ENCODE measurements at places on chromosomes 5 and 9. TPM values are rescaled to one million over a fixed set of nuclear protein-coding genes. Genes with fewer than 3 reads are reported as not detected.
A peak's percentile ranks its signal among the peaks of the same experiment; 100 is the strongest.

The MROH2B gene
- total RNA-seq, result not detected

The TMC1 gene
- 2.9 TPM for total RNA-seq

The TEX48 gene
- not detected for total RNA-seq

The SHC3 gene
- total RNA-seq, result 6.9 TPM

The FAM221B gene
- not detected for total RNA-seq

The PRLR gene
- total RNA-seq, result 3.2 TPM

The RNF180 gene
- 44.5 TPM for total RNA-seq

The C5orf52 gene
- total RNA-seq, result not detected

The SPINK13 gene
- total RNA-seq, result not detected

GRCh38 chr5:8306288-8306896 is 437.4 kb downstream of the MTRR start:
- H3K27me3 ChIP-seq, result no peaks in the 10 kb centered on the region
- H3K4me3 ChIP-seq, result no peak overlapping the region
- no peak for DNase-seq
- no peak overlapping the region for H3K27ac ChIP-seq
- H3K36me3 ChIP-seq, result no peaks in the 10 kb centered on the region

- no peak for DNase-seq
- H3K36me3 ChIP-seq, result no peaks in the 10 kb centered on the region
- no peak overlapping the region for H3K27ac ChIP-seq
- H3K4me1 ChIP-seq, result no peaks in the 10 kb centered on the region
- H3K27me3 ChIP-seq, result no peaks in the 10 kb centered on the region
- no peak overlapping the region for H3K4me3 ChIP-seq
Observed at GRCh38 chr5:175410926-175411325, 33.1 kb downstream of the DRD1 start.

- H3K36me3 ChIP-seq, result peaks cover 3% of the 10 kb centered on the region
- DNase-seq, result no peak
- no peak overlapping the region for H3K27ac ChIP-seq
- H3K4me1 ChIP-seq, result no peaks in the 10 kb centered on the region
Observed at GRCh38 chr5:41738710-41739354, 131.4 kb downstream of the OXCT1 start.

- no peak overlapping the region for H3K27ac ChIP-seq
- no peak overlapping the region for H3K4me3 ChIP-seq
- DNase-seq, result no peak
- H3K4me1 ChIP-seq, result no peaks in the 10 kb centered on the region
Observed at GRCh38 chr5:38263983-38264382, 5.6 kb downstream of the EGFLAM start.

DNA sequence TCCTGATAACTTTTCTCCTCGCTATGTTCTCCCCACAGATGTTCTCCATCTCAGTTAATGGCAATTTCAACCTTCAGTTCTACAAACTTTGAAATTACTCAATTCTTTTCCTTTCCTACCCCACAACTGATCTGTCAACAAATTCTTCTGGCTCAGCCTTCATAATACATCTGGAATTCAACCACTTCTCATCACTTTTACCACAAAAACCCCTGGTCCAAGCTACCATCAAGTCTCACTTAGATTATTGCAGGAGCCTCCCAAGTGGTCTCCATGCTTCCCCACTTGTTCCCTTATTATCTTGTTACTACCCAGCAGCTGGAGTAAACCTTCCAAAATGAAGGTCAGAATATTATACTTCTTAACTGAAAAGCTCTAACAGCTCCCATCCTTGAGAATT is 110.1 kb downstream of the FBN2 start:
- H3K4me3 ChIP-seq, result no peak overlapping the region
- H3K36me3 ChIP-seq, result no peaks in the 10 kb centered on the region
- no peak for DNase-seq
- no peaks in the 10 kb centered on the region for H3K4me1 ChIP-seq
- H3K27ac ChIP-seq, result no peak overlapping the region

DNA sequence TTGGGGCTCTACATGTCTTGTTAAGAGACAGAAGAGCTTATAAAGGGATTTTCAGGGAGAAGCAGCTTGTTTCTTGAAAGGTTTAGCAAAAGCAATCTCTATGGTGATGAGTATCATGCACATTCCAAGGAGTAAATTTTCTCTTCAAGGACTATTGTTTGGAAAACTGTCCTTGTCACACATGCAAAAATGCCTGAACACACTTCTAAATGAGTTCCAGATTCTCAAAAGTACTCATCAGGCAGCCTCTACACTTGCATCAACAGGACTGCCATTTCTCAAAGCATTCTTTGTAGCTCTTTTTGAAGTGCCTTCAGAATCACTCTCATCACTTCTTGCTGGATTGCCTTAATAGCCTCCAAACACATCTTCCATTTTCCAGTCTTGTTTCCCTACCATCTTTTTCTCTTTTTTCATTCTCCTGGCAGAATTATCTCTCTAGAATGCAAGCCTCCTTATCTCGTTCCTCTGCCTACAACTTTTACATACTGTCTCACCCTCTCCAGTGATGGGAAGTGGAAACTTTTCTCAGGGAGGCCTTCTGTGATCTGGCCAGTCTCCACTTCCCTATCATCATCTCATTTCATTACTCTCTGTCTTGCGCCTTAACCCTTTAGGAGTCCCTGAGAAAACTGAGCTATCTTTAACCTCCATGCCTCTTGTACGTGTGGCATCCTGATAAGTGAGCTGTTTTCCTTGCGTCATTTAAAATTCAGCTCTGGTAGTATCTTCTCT is 631.5 kb upstream of the TLE4 start:
- no peaks in the 10 kb centered on the region for H3K4me1 ChIP-seq
- no peaks in the 10 kb centered on the region for H3K36me3 ChIP-seq
- no peak overlapping the region for H3K4me3 ChIP-seq
- no peak overlapping the region for H3K27ac ChIP-seq

GRCh38 chr5:111829701-111830100 is 72.7 kb upstream of the NREP start:
- no peak overlapping the region for H3K4me3 ChIP-seq
- H3K27me3 ChIP-seq, result no peaks in the 10 kb centered on the region
- no peaks in the 10 kb centered on the region for H3K4me1 ChIP-seq

GRCh38 chr9:9615086-9615485 is 997.7 kb downstream of the PTPRD start:
- no peak overlapping the region for H3K27ac ChIP-seq
- no peaks in the 10 kb centered on the region for H3K4me1 ChIP-seq
- H3K36me3 ChIP-seq, result no peaks in the 10 kb centered on the region
- H3K27me3 ChIP-seq, result no peaks in the 10 kb centered on the region
- no peak overlapping the region for H3K4me3 ChIP-seq

DNA sequence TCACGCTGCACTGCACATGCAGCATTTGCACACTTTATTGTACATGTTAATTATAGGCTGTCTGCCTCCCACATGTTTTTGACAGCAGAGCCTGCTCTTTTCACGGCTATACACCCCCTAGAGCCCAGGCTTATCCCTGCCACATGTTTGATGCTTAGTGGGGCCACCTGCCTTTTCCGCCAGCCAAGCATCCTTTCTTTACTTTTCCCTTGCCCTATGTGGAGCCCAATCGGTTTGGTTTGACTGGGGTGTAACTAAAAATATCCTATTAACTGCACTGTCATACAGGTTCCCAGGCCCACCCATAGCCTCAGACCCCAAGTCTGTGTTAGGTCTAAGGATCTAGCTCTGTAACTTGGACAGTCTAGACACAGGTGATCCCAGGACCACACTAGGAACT is 18.9 kb upstream of the S1PR3 start:
- H3K4me3 ChIP-seq, result no peak overlapping the region
- no peak for DNase-seq
- no peak overlapping the region for H3K27ac ChIP-seq
- H3K27me3 ChIP-seq, result no peaks in the 10 kb centered on the region
- no peaks in the 10 kb centered on the region for H3K36me3 ChIP-seq

- H3K27ac ChIP-seq, result no peak overlapping the region
- no peak overlapping the region for H3K4me3 ChIP-seq
- no peaks in the 10 kb centered on the region for H3K4me1 ChIP-seq
- H3K36me3 ChIP-seq, result no peaks in the 10 kb centered on the region
- H3K27me3 ChIP-seq, result no peaks in the 10 kb centered on the region
Observed at GRCh38 chr9:34717996-34718614, 8.2 kb upstream of the CCL21 start.

GRCh38 chr9:135415586-135415985 is 64.0 kb upstream of the PPP1R26 start:
- no peaks in the 10 kb centered on the region for H3K36me3 ChIP-seq
- H3K27me3 ChIP-seq, result no peaks in the 10 kb centered on the region
- H3K4me3 ChIP-seq, result no peak overlapping the region

GRCh38 chr9:81088341-81088740 is 601.0 kb downstream of the TLE1 start:
- no peak overlapping the region for H3K27ac ChIP-seq
- H3K36me3 ChIP-seq, result no peaks in the 10 kb centered on the region
- H3K4me3 ChIP-seq, result no peak overlapping the region
- no peak for DNase-seq
- H3K27me3 ChIP-seq, result no peaks in the 10 kb centered on the region

GRCh38 chr9:120490888-120491595 is 88.9 kb downstream of the CDK5RAP2 start:
- H3K27me3 ChIP-seq, result no peaks in the 10 kb centered on the region
- H3K4me1 ChIP-seq, result no peaks in the 10 kb centered on the region
- H3K36me3 ChIP-seq, result peaks cover 2% of the 10 kb centered on the region

DNA sequence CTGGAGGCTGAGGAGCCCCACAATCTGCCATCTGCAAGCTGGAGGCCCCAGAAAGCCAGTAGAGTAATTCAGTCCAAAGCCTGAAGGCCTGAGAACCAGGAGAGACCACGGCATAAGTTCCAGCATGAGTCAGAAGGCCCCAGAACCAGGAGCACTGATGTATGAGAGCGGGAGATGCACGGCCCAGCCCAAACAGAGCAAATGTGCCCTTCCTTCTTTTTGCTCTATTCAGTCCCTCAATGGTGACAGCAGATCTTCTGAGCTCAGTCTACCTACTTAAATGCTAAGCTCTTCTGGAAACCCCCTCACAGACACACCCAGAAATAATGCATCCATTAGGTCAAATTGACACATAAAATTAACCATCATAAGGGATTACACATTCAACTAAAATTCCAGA is 277.6 kb downstream of the ATPSCKMT start:
- H3K36me3 ChIP-seq, result no peaks in the 10 kb centered on the region
- H3K27ac ChIP-seq, result no peak overlapping the region
- DNase-seq, result no peak
- no peaks in the 10 kb centered on the region for H3K27me3 ChIP-seq
- no peak overlapping the region for H3K4me3 ChIP-seq
- no peaks in the 10 kb centered on the region for H3K4me1 ChIP-seq

DNA sequence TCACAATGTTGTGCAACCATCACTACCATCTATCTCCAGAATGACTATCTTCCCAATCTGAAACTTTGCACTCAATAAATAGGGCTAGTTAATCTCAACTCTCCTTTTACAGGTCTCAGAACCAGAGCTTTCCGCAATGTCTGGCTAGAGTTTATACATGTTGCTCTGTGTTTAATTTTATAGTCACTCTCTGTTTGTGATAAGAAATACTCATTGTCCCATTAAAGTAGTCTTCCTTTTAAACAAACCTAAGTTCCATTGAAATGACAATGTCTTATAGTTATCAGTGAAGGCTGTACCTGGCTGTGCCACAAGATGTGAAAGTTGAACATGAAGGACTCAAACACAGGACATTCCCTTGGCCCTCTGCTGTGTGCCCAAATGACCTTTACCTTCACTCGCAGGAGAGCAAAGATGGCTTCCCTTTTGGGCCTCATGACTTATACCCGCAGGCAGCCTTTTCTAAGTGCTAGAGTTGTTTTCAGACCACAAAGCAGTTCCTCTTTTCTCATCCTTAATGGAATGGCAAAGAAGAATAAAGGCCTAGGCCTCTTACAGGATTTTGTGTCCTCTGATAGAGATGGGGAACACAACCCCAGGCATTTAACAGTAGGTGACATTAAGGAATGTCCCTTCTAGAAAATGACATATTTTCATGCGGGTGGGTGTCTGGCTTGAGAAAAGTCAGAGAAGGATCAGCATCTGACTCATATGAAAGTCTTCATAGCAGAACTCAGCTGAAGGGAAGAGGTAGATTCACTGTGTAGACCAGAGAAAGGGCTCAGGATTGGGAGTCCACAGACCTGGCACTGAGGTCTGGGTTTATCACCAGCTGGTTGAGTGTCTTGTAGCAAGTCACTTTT is 69.6 kb upstream of the ATP10B start:
- no peaks in the 10 kb centered on the region for H3K36me3 ChIP-seq
- no peaks in the 10 kb centered on the region for H3K4me1 ChIP-seq
- H3K4me3 ChIP-seq, result no peak overlapping the region
- DNase-seq, result no peak
- no peak overlapping the region for H3K27ac ChIP-seq

DNA sequence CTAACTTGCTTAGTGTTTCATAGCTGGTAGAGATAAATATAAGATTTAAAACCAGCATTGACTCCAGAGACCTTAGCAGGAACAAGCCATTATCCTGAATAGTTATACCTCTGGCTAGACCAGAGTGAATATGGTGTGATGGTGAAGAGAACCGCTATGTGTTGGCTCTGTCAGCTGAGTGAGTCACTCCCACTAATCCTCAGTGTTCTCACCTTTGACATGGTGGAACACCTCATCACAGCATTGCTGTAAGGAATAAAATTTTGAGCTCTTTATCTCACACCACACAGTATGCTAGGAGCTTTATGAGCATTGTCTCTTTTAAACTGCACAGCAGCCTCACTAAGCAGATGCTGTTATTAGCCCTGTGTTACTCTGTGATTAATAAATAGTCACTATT is 90.7 kb upstream of the DHFR start:
- no peak for DNase-seq
- no peaks in the 10 kb centered on the region for H3K4me1 ChIP-seq
- no peaks in the 10 kb centered on the region for H3K27me3 ChIP-seq
- H3K27ac ChIP-seq, result no peak overlapping the region
- H3K36me3 ChIP-seq, result peaks cover 13% of the 10 kb centered on the region

DNA sequence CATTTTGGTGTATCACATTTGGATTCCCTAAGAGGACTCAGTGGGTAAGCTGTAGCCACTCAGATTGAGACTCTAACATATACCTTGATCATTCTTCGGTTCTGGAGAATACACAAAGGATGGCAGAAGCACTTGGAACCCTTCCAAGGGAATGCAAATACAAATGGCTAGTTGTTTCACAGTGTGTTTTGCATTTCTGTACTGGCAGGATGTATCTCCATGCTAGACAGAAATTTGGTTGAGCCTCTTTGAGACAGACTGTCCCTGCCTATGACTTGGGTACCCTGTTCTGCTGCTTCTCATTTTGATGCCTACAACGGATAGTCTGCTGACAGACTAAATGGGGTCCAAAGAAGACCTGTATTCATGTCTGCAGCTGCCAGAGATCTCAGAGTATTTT is 273.5 kb downstream of the TMEM38B start:
- H3K4me3 ChIP-seq, result no peak overlapping the region
- no peaks in the 10 kb centered on the region for H3K4me1 ChIP-seq
- H3K27ac ChIP-seq, result no peak overlapping the region
- H3K36me3 ChIP-seq, result no peaks in the 10 kb centered on the region

GRCh38 chr5:33148076-33148513 is 292.7 kb upstream of the TARS1 start:
- DNase-seq, result peak; percentile 61
- no peaks in the 10 kb centered on the region for H3K36me3 ChIP-seq
- H3K27me3 ChIP-seq, result no peaks in the 10 kb centered on the region
- peaks cover 4% of the 10 kb centered on the region for H3K4me1 ChIP-seq
- no peak overlapping the region for H3K4me3 ChIP-seq

- peak; percentile 28 for DNase-seq
- no peaks in the 10 kb centered on the region for H3K27me3 ChIP-seq
- H3K27ac ChIP-seq, result no peak overlapping the region
- no peaks in the 10 kb centered on the region for H3K36me3 ChIP-seq
- no peaks in the 10 kb centered on the region for H3K4me1 ChIP-seq
- H3K4me3 ChIP-seq, result no peak overlapping the region
Observed at GRCh38 chr5:1167361-1167727, 34.1 kb upstream of the SLC6A19 start.
